ENCODE measurements at places on chromosomes 11 and 22.

DNA sequence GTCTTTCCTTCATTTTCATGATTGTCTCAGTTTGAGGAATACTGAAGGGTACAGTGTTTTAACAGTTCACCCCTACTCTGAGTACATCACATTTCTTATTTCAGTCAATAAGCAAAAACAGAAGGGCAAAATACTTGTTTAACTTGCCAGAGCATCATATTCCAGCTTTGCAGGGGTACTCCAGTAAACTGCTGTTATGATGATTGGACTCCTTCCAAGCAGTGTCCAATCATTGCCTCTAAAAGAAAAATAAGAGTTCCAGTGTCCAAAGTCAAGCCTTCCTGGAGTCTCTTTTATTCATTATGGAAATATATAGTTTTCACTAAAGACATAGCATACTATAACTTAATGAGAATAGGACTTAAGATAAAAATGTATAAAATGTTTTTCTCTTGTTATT is 105.1 kb downstream of the FANCF start:
- DNase-seq = no peak

DNA sequence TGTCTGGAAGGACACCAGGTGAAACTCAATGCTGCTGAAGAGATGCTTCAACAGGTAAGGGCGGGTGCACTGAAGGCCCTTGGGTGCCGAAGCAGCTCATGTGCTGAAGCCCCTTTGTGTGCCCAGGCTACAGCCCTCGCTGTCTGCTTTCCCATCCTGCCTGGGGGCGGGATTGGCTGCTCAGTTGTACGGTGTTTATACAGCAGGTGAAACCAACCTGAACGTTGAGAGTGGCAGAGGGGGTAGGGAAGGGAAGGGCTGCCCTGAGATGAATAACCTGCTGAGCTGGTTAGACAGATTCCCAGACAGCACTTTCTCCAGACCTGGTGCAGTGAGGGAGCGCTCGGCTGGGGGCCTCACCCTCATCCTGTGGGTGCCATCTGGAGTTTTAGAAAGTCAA is 75.7 kb downstream of the CYB5R2 start:
- no peak for DNase-seq

DNA sequence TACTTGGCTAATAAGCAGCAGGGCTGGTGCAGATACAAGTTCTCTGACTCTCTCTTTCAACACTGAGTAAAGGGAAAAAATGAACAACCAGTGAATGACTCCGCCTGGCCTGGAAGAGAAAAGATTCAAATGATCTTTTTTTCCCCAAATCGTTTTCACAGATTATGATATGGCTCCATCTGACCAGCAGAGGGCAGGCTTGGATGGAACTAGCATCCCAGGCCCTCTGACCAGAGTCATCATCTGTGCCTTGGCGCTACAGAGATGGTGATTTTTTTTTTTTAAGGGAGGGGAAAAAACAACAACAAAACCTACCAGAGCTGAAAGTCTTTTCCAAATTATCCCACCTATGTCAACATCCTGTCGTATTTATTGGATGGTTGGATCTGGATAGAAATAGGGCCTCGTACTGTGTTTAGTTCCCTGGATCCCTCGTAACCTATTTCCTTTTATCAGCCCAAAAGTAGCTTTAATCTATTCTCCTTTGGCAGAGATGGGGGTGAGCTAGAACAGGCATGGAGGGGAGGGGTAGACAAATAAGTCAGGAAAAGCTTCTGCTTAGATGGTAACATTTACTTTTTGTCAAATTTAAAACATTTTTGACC is 69.7 kb downstream of the PRSS23 start:
- peak; percentile 77 for DNase-seq

- DNase-seq = peak; percentile 79
These were observed 55.7 kb downstream of the MYH9 start for GRCh38 chr22:36331912-36332622.

GRCh38 chr11:126727381-126727780 is 273.2 kb downstream of the KIRREL3 start:
- no peak for DNase-seq

DNA sequence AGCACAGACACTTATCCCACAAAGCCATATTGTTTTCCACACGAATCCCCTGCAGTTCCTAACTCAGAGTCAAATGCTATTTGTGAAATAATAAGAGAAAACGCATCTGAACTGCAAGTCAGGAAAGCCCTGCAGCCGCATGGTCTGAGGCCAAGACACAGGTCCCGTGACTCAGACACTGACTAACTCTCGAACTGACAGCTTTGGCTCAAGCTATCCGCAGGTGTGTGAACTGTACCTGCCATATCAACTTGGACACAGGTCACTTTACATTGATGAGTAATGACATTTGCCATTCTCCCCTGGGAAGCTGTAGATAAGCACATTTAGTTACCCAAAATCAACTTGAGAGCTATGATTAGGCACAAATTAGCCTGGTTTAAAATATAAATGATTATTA is 34.9 kb upstream of the NFRKB start:
- DNase-seq = no peak
